Left renal pelvis (tissue), 4 donors: ENCODE measurements at places on chromosomes 1 and 21.

DNA sequence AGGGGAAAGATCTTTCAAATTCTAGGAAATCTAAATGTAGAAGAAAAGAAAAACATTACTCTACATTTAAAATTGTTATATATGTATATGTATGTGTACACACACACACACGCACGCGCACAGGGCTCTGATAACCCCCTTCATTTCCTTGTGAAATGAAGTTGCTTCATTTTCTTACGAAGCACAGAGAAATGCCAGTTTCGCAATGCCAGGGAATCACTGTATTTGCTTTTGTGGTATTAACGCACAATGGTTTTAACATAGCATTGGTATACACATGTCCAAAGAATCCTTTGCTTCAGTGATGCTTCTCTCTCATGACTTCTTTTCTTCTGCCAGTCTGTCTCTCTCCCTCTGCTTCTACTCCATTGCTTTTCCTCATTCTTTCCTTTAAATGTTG, 8.4 kb upstream of the DDAH1 start:
- DNase-seq, result no peak

GRCh38 chr1:203129501-203130231, 2.1 kb downstream of the ADORA1 start:
- no peak for DNase-seq

DNA sequence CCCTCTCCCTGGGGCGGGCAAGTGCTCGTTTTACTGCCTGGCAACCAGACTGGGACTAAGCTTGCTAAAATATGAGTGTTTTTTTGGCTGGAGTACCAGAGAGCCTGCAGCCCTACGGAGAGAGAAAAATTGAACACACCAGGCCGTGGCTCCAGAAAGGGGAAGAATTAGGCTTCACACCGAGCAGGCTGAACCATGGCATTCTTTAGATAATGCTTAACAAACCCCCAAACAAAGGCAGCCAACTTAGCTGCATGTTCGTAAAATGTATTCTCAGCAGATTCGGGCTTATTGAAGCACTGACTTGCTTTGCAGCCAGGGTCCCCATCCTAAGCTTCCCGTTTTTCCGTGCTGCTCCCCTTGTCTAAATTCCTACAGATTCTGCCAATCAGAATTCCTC, 76.6 kb downstream of the LMX1A start:
- no peak for DNase-seq

- no peak for DNase-seq
Observed at GRCh38 chr1:212712451-212713303, 13.0 kb upstream of the BATF3 start.

DNA sequence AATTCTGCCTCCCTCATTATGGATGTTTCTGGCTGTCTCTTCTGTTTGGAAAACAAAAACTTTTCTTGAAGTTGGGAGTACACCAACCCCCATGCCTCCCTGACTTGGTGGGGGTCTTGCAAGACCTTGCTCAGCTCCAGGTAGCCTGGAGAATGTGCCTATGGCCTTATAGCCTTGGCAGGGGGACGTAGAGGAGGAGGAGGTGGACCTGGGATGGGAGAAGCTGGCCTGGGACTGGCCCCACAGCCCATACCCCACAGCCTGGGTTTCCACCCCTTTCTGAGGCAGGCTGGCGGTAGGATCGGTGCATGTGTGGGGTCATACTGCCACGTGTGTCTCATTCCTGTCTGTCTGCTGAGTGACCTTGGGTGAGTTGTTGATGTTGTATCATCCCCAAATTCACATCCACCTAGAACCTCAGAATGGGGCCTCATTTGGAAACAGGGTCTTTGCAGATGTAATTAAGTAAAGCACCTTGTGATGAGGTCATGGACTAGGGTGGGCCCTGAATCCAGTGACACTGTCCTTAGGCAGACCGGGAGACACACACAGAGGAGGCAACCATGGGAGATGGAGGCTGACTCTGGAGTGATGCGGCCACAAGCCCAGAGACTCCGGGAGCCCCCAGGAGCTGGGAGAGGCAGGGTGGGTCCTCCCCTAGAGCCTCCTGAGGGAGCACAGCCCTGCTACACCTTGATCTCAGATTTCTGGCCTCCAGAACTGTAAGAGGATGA, 18.5 kb downstream of the OBSCN start:
- no peak for DNase-seq

DNA sequence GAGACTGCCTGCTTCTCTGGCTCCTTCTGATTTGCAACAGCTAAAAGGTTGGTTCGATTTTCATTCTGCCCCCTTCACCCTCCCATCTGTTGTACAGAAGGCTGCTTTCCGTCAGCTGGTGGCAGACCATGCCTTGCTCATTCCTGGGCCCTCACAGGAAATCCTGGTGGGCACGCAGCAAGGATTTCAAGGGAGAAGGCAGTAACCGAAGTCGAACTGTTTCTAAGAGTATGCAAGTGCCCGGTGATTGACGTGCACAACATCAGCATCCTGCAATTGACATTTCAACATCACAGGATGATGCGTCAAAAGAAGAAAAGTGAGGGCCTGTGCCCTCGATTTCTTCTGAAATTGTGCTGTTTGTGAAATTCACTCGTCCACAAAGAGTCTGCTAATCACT, 83.8 kb downstream of the PLPP3 start:
- no peak for DNase-seq

- no peak for DNase-seq
Observed at GRCh38 chr1:243475966-243476365, 220.1 kb downstream of the SDCCAG8 start.

GRCh38 chr1:58657082-58657481, 42.8 kb downstream of the MYSM1 start:
- no peak for DNase-seq

- DNase-seq, result no peak
Observed at GRCh38 chr1:159205225-159205624, 550 bp downstream of the ACKR1 start.

GRCh38 chr1:228721407-228721806, 13.9 kb upstream of the RHOU start:
- DNase-seq, result no peak

DNA sequence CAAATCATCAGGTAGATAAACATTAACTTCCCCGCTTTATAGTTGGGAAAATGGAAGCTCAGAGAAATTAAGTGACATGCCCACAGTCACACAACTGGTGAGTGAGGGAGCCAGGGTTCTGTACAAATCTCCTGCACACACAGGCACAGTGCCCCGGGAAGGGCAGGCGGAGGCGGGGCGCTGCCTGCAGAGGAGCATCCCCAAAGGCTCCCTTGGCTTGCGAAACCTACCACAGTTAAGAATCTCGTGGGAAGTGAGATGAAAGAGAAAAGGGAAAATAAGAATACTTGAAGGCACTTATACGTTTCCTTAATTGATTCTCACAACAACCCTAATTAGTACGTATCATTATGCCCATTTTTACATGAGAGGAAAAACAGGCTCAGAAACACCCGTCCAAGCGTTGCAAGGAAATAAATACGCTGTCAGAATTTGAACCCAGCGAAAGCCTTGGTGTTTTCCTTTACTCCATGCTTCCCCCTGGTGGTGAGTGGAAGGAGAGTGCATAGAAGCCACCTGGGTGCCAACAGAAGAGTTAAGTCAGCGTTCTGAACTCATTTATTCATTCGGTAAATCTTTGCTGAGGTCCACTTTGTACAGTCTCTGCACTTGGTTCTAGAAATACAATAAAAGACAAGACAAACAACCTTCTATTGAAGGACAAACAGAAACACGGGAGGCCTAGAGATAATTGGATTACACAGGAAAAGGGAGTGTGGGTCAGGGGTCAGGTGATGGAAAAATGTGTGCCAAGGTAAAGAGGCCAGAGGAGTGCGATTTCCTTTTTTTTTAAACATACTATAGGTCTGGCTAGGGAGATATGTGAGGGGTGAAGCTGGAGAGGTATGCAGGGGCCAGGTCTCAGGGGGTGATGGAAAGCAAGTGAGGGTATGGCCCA, 28.4 kb downstream of the ACP6 start:
- peak; percentile 24 for DNase-seq

GRCh38 chr1:100769906-100770646, 50.5 kb downstream of the VCAM1 start:
- no peak for DNase-seq

- DNase-seq, result no peak
Observed at GRCh38 chr1:51729824-51730301, 113.0 kb downstream of the OSBPL9 start.

GRCh38 chr1:100266741-100267140, 725 bp downstream of the RTCA start:
- no peak for DNase-seq

- no peak for DNase-seq
Observed at GRCh38 chr1:116076831-116077230, 34.4 kb upstream of the MAB21L3 start.

DNA sequence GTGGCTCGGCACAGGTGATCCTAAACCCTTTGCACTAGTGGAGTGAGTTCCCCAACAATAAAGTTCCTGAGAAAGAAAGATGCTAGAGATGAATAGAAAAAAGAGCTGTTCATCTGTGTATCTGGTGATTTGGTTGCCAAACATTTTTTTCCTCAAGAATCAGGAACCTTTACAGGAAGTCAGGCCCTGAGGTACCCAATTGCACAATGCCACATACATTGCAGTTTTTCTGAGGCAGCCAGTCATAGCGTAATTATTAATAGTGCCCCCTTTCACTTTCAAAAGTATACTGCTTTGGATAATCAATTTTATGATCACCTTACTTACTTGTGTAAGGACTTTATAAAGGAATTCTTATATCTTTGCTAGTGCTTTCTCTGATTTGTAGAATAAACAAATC, 346.3 kb upstream of the POU3F1 start:
- DNase-seq, result no peak

DNA sequence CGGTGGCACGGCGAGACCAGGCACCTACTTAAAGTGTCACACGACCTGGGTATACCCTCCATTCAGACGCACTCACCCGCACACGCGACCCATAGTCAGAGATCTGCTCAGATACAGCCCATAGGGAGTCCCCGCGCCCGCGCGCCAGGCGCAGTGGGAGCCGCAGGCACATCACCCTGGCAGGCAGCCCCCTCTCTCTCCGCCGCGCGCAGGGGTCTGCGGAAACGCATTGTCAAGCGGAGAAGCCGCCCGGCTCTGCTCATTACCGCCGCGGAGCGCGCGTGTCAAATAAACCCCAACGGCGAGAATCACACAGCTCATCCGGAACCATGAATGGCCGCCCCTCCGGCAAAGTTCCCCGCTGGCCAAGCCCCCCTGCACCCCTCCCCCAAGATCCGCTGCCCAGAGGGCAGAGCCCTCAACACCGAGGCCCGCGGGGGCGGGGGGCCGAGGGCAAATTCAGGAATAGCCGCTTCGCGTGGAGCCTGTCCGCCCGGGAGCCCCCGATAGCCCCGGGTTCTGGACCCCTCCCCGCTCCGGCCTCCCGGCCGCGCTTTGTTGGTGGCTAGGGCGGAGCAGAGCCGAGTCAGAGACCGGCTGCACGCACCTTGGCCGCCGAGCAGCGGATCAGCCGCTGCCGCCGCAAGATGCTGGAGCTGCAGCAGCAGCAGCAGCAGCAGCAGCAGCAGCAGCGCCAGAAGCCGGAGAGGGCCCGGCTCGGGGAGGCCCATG, 522 bp downstream of the LRP8 start:
- DNase-seq, result no peak

- DNase-seq, result no peak
Observed at GRCh38 chr1:248590055-248590454, 7.4 kb downstream of the OR2T10 start.

DNA sequence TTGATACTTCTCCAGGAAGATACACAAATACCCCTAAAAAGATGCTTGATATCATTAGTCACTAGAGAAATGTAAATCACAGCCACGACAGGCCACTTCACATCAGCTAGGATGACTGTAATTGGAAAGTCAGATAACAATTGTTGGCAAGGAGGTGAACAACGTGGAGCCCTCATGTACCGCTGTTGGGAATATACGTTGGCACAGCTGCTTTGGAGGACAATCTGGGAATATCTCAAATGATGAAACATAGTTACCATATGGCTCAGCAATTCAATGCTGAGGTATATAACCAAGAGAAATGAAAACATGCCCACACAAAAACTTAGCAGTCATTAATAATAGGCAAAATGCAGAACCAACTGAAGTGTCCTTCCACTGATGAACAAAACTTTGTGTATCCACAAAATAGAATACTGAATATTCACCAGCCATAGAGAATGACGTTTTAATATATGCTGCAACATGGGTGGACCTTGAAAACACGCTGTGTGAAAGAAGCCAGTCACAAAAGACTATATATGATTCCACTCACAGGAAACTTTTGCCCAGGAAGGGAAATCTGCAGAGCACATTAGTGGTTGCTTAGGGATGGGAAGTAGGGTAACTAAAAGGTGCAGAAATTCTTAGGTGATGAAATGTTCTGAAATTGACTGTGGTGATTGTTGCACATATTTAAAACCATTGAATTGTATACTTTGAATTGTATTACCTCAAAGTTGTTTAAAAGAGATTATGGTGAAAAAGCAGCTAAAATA, 95.4 kb downstream of the AHCTF1 start:
- DNase-seq, result no peak

- no peak for DNase-seq
Observed at GRCh38 chr21:33658919-33659567, 16.7 kb downstream of the ITSN1 start.

- DNase-seq, result no peak
Observed at GRCh38 chr1:179095924-179096323, 14.1 kb downstream of the TOR3A start.

GRCh38 chr1:183653876-183654451, 848 bp upstream of the APOBEC4 start:
- no peak for DNase-seq

DNA sequence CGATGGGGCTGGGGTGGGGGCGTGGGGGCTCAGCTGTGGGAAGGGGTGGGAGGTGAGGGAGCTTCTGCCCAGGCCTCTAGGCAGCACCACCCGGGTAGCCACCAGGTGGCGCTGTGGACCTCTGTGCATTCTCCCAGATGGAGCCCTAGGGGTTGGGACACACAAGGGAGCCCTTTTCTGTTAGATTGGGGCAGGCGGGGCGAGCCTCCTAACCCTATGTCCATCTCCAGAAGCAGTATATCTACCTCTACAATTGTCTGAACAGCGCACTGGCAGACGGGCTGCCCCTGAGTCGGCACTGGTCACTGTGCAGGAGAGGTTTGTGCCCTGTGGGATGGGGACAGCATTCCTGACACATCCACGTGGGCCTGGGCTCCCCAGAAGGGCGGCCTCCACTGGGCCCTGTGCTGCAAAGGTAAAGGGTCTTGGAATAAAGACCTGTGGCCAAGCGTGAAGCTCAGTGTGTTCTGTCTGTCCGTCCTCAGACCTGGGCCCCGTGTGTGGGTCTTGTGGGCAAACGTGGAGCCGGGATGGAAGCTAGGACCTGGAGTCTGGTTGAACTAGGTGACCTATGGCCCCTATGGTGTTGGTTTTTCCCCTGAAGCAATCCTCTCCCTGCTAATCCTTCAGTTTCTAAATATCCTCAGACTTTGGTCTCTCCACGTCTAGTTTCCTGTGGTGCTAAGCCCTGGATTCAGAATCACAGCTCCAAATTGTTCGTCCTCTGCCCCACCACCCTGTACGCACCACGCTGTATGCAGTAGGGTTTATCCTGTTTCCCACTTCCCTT, 4.4 kb upstream of the LGR6 start:
- DNase-seq, result no peak

DNA sequence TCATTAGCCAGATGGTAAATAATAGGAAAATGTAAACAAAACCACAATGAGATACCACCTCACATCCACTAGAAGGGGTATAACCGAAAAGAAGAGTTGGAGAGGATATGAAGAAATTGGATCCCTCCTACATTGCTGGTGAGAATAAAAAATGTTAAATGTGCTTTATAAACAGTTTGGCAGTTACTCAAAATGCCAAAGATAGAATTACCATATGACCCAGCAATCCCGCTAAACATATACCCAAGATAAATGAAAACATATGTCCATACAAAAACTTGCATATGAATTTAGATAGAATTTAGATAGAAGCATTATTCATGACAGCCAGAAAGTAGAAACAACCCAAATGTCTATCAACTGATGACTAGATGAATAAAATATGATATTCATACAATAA, 4.4 kb upstream of the FMO2 start:
- no peak for DNase-seq
